ENCODE measurements at places on chromosomes 11 and 22.

- no peak for DNase-seq
Measured at GRCh38 chr11:66238786-66239413, 29.5 kb upstream of the RAB1B start.

- no peak for DNase-seq
Measured at GRCh38 chr11:12787847-12788246, 113.6 kb downstream of the TEAD1 start.

GRCh38 chr11:94583866-94584500 is 16.8 kb downstream of the PIWIL4 start:
- no peak for DNase-seq

DNA sequence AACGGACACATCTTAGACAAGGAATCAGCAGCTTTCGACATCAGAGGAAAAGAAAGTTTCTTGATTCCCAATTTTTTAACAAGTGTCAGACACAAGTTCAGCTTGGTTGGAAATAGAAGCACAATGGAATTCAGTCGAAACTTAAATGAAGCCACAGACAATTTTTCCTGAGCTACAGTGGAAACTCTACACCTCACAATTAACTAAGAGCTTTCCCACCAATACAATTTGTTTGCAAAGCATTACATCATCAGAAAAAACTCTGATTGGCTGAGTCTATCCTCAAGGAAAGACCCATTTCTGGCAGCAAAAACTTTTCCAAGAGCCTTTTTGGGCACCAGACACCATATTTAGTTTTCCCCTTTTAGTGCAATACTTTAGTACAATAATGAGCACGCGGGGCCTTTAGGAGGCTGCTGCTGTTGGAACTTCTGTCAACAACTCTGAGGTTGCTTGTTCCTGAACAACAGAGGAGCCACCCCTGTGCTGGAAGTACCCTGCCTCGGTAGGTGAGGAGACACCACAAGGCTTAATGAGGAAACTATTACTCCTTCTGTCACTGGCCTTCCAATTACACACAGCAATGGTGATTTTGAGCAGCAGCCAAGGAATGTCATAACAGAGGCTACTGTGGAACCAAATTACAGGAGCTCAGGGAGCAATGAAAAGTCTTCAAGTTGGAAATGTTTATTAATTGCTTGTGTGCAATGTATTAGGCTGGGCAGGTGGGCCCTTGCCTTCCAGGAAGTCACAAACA is 61.9 kb upstream of the BARX2 start:
- DNase-seq, result no peak

DNA sequence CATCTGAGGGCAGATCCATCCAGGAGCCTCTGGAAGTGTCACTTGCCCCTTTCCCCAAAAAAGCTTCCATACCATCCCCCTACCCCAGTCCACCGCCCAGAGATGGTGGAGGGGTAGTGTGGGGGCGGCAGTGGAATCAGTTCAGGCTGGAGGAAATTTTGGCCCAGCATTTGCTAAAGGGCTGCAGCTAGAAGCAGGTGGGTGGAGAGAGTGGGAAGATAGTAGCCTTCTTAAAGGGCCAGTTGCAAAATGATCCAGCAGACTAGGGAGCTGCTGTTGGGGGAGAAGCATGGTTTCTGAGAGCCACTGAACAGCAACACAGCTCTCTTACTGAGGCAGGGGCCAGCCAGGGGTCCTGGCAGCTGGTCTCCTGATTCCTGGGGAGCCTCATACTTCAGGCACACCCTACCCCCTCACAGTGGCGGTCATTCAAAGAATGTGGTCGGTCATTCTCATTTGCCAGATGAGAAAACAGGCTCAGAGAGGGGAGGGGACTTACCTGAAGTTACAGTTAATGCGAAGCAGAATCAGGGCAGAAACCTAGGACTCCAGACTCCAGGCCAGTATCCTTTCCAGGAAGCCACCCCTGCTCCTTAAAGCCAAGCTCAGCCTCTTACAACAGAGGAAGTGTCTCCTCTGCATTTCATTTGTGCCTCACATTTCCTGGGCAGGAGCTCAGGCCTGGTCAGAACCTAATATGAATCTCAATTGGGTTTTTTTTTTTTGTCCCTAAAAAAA is 5.4 kb downstream of the SEC14L2 start:
- no peak for DNase-seq

DNA sequence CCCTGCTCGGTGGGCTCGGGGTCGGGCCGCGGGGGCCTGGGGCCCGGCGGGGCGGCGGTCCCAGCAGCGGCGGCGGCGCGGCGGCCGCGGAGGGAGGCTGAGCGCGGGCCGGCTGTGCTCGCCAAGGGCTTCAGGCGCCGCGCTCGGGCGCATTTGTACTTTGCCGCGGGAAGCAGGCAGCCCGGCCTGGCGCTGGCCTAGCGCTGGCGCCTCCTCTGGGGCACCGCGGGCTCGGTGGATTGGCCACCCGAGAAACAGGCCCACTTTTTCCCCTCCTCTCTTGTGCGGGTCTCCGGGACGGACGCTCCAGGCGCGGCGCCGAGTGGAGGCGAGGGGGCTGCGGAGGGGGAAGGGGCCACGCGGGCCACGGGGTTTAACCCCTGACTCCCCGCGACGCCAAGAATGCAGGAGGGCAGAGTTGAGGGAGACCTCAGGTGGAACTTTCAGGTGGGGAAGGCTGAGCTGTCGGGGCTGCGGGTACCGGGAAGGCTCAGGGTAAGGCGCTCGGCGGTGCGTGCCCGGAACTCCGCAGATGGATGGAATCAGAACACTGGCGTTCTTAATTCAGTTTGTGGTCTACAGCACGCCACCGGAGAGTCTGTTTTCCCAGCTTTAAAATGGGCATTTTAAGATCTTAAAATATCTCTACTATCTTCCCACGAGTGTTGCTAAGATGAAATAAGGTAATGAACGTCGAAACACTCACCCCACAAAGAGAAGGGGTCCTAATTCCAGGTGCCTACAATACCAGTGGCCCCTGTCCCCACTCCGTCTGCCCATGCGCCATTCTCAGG is at the start of gene CHRDL2:
Gene CHRDL2, minus strand, starts transcription at position 126 of the 794 bp plus-strand sequence. CDS start 538 bp downstream, outside the sequence.
- DNase-seq, result no peak
